Stomach (tissue), 19 donors: ENCODE measurements at places on chromosomes 11 and 22. TPM values are rescaled to one million over a fixed set of nuclear protein-coding genes. Genes with fewer than 3 reads are reported as not detected.

DNA sequence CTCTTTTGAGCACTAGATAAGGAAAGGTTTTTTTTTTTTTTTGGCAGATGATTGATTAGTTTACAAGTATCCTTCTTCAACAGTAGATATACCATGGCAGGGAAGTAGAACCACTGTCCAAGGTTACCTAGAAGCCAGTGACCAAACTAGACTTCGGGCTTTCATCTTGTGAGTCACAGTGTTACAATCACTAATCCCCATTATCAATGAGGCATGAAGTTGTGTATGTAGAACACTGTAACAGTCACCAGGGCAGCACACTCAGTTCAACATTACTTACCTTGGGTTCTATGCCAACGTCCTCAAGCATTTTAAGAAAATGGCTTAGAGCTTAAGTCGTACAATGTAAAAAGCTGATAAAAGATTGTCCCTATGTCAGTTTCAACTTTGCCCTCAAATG lies 430.9 kb downstream of the ETS1 start:
- DNase-seq: no peak

DNA sequence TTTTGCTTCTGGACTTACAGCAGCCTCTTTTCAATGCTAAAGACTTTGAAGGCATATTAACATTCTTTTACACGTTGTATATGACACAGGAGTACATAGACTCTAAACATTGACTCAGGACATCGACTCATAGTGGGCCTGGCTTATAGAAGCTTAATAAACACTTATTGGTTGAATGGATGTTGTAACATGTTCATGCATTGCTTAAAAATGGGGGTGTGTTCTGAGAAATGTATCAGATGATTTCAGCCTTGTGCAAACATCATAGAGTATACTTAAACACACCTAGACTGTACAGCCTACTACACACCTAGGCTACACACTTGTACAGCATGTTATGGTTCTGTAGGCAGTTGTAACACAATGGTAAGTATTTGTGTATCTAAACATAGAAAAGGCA lies 17.9 kb downstream of the TTC17 start:
- peak; percentile 38 for DNase-seq

DNA sequence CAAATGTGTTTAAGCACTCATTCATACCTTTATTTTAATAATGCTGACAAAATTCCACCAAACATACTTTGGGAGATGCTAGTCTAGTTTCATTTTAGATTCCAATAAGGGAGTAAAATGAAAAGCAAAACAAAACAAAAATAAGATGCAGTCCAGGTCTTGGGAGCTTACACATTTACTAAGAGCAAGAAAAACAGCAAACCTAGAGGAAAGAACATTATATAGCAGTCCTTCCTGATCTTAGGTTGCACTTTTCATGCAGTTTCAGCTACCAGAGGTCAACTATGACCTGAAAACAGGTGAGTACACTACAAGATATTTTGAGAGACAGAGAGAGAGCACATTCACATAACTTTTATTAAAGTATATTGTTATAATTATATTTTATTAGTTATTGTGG lies 1100.9 kb downstream of the DLG2 start:
- DNase-seq: no peak

DNA sequence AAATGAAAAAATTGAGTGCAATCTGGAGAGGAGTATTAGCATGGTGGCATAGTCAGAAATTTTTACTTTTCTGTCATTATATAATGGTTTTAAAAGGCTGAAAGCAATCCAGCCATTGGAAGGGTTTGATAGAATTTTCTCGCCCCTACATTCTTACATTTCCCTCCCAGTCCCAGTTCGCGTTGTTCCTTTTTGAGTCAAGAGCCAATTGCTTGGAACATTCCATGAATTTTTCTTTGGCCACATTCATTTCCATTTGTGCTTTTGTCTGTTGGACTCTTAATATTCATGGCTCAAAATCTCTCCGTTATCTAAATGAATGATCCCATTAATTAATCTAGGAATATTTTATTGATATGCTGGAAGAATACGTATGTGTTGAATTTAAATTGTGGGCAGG lies 66.0 kb downstream of the GRK3 start:
- no peak for DNase-seq

DNA sequence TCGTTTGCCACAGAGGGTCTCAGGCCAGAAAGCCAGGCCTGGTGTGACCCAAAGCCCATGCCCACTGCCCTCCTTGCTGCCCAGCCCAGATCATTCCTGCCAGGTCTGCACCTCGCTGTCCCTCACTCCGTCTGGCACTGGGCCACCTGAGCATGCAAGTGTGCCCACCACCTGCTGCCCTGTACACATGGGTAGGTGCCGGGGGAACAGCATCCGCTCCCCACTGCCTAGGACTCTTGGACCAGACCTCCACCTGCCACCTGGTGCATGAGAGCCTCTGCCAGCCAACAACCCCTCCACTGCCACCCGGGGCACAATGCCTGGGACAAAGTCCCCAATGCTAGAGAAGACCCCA lies 12.5 kb downstream of the MGAT3 start:
- DNase-seq: no peak

DNA sequence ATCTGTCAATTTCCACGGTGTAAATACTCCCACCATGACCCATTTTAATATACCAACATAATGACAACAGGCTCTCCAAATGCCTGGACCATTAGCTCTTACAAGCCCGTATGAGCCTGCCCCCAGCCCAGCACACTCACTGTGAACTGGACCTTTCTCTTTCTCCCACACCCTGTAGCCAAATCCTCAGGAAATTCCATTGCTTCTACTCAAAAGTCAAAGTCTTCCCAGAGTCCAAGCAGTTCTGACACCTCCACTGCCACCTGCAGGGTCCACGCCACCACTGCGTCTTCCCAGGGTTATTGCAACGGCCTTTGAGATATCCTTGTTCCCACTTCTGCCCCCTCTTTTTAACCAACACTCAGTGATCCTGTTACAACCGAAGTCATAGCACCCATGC lies 110.1 kb upstream of the ASPHD2 start:
- no peak for DNase-seq

- DNase-seq: no peak
Observed at GRCh38 chr11:68345776-68346461, 33.5 kb downstream of the LRP5 start.

- no peak for DNase-seq
Observed at GRCh38 chr11:47572715-47573255, 6.0 kb downstream of the KBTBD4 start.

- no peak for DNase-seq
Observed at GRCh38 chr11:69880041-69880825, 61.0 kb upstream of the FGF3 start.

DNA sequence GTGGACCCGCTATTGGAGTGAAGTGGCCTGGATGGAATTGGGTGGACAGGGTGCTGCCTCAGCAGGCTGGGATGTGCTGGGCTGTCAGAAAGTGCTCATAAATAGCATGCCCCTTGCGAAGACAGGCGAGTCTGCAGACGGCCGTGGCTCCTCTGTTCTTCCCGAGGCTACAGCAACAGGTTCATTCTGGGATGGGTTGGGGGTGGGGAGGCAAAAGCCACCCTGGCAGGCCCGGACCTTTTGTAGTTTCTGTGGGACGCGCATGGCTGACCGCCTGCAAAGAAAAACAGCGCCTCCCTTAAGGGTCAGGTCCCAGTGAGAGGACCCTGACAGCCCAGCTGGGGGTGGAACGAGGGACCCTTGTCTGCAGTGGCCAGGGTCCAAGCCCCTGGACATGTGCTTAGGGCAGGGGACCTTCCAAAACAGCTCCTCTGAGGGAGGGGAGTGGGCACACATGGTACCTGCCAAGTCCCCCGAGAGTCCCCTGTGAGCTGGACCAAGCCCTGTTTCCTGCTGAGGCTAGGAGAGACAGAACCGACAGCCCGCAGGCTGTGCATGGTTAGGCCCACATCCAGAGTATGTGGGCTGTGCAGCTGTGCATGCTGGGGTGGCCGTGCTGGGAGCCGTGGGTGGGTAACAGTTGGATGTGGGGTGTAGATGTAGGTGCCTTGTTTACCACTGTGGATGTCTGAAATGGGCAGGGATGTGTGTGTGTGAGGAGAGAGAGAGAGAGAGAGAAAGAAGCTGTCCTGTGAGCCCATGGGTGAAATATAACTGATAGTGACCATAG lies at the start of gene CRYBB3:
Gene CRYBB3 (plus strand): TSS at position 128 of the 790 bp plus-strand sequence. CDS start 1,539 bp downstream, outside the sequence.
- no peak for DNase-seq

Gene MYBPC3
- total RNA-seq: not detected

Gene DERL3
- 5.2 TPM for total RNA-seq
